ENCODE measurements at places on chromosomes 1 and 21.

- DNase-seq = no peak
Measured at GRCh38 chr21:14876524-14876840, 188.3 kb downstream of the NRIP1 start.

GRCh38 chr21:31724552-31724951 lies 7.4 kb downstream of the SCAF4 start:
- no peak for DNase-seq

DNA sequence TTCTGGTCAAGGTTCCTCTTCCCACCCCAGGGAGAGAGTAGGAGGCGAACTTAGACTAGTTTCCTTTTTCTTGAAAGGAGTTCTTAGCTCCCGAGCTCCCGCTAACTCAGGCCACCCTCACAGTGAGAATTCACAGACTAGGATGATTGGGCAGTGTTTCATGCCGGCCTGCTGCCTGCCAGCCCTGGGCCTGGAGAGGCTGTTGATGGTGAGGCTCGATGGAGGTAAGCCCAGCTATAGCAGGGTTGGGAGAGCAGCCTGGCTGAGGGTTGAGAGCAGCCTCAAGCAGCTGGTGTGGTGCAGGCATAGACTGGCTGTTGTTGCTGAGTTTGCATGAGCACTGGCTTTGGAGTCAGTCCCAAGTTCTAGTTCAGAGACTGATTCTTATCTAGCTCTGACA lies 274.4 kb downstream of the MATN1 start:
- DNase-seq = no peak

- no peak for DNase-seq
Measured at GRCh38 chr1:58768971-58769808, 14.7 kb downstream of the JUN start.

- no peak for DNase-seq
Measured at GRCh38 chr1:43327549-43328292, 9.9 kb upstream of the MPL start.
